Stimulated activated CD4-positive, alpha-beta T cell treated with anti-CD3 and anti-CD28 coated beads, Interleukin-15, amount 100 ng/mL, for 1 hour (primary cell): ENCODE measurements at places on chromosomes 4 and X.

DNA sequence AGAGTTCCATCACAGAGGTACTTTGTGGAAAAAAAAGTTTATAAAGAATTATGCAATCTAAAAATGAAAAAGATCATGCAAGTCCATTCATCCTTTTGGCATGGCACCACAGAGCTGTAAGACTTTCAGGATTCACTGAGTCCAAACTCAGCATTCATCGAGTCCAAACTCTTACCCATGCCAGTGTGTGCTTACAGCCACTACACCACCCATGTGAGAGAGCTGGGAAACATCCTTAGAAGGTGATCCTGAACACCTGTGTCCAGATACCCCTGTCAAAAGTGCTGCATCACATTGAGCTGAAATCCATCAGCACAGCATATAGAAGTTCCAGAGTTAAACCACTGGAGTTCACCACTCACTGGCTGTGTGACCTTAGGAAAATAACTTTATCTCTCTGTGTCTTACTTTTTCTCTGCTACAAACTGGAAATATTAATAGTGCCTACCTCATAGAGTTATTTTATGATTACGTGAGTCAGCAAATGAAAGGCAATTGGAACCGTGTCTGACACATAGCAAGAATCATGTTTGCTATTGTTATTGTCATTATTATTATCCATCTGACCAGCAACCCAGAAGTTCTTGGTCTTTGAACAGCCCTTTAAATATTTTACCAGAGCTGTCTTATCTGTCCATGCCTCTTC, 115.0 kb upstream of the FTHL17 start:
- no peak for DNase-seq

DNA sequence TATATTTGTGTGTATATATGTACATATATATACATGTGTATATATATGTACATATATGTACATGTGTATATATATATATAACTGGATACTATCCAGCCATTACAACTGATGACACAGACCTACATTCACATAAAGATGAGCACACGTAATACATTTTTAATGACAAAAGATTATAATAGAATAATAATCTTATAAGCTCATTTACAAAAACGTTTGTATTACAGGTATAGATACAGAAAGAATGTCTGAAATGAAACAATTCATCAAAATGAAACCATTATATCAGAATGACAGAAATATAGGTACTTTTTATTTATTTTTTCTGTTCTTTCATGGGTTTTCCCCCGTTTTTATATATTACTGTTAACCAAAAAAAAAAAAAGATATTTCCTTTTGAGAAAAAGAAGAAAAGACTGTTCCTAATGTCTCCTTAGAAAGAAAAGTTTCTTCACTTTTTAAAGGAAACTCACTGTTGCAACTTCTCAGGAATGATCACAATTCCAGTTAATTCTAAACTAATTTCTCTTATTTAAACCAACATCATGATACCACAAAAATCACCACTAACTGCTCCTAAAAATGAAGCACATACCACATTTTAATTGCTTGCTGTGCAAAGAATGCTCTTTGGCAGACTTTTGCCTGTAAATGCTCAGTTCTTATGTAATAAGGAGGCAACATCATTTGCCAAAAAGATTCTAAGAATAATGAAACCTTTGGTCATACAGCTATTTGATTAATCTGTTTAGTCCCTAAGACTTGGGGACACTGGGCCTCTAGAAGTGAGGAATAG, 18.9 kb downstream of the LEF1 start:
- DNase-seq: no peak

DNA sequence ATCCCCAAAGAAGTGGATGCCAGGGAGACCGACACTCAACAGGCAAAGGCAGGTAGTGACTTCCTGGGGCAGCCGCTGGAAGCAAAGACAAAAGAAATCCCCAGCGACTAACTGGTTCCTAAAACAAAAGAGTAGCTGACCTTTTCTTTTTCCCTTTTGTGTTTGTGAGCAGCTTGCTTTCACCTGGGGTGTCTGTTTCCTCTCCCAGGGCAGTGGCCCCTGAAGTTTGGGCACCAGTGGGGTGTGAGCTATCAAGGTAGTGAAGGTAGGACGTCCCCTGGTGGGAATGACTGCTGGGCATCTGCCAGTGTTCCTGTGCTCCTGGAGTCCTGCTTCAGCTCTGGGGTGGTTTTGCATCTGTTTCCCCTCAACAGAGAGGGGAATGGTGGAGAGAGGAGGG, 41.6 kb upstream of the STIM2 start:
- no peak for DNase-seq

GRCh38 chr4:73257234-73257633, 1.4 kb downstream of the ANKRD17 start:
- peak; percentile 27 for DNase-seq

DNA sequence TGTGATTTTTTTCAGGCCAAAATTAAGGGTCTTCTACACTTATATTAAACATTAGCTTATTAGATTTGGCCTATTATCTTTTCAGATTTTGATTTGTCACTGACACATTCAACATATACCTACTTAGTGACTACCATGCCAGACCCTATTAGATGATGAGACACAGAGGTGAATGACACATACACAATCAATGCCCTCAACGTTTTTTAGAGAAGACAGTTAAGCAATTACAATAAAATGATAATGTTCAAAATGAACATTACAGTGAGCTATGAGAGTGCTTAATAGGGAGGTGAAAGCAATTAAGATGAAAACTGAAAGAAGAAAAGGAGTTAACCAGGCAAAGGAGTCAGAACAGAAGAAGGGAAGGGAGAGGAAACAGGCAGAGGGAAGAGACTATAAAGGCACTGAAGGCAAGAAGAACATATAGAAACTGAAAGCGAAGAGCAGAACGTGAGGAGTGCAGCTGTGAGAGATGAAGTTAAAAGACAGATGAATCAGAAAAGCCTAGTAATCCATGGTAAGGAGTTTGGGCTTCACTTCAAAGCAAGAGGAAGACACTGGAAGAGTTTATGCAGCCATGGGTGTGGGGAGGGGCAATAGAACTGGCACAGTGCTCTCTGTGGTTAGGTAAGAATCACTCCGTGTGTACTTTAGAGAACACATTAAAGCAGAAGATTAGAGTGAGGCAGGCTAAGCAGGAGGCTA, 119.0 kb downstream of the REELD1 start:
- no peak for DNase-seq

DNA sequence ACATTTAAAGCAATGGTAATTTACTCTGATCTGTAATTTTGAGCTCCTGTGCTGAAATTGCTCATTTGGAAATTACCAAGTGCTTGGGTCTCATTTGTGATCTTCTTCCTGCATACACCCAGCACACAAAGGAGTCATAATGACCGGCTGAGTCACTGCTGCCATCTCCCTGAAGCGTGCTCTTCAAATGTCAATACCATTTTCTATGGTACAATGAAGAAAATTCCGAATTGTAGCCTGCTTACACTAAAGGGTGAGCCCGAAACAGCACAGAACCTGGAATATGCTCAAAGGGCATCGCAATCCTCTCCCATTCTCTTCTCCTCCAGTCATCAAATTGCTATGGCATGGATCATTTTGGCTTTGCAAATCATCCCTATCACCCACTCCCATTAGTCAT, 140.5 kb downstream of the GRIA3 start:
- DNase-seq: no peak

- DNase-seq: no peak
Observed at GRCh38 chrX:40285876-40286275, 188.1 kb upstream of the BCOR start.

DNA sequence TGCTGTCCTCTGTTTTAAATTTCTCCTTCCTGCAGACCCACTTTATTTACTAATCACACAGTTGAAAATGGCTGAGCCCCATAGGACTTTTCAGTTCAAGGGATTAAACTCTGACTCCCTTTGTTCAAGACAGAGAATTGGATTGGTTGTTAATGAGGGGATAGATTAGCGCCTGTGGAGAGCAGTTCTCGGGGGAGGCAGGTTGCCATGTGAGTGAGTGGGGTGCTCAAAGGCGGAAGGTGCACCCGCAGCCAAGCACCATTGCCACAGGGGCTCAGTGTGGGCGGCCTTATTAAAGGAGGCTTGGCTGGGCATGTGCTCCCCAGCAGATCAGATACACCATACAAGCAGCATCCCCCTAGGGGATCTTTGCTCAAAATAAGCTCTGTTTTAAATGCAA, 7.9 kb upstream of the CBR4 start:
- DNase-seq: no peak

DNA sequence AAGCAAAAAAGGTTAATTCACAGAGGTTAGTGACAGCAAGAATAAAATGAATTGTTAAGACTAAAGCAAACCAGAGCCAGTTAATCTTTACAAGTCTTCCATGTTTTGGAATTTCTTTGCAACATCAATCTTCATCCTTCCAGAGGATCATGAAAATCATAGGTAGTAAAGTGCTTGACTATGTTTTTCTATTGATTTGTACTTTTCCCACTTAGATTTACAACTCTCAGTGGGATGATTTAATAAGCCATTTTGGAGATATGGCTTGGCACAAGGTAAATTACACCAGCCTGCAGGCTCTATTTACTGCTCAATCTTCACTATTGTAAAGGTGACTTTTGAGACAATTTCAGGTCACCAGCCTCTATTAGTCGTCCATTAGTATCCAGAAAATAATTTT, 26.5 kb downstream of the MSL3 start:
- no peak for DNase-seq

DNA sequence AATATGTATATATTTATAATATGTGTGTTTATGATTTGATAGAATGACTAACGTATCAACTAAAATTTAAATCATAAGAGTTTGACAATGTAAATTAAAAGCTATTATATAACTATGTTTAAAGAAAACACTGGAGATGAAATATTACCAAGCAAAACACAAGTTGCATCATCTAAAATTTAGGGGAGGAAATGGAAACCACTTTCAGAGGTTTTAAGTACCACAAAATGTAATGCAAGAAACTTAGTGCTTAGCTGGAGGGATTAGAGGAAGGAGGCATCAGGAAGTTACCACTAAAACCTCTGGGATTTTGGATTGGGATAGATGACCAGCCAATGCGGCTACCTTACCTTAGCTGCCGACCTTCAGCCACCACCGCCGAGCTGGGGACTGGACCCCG, 1192.1 kb upstream of the PRKX start:
- DNase-seq: no peak

DNA sequence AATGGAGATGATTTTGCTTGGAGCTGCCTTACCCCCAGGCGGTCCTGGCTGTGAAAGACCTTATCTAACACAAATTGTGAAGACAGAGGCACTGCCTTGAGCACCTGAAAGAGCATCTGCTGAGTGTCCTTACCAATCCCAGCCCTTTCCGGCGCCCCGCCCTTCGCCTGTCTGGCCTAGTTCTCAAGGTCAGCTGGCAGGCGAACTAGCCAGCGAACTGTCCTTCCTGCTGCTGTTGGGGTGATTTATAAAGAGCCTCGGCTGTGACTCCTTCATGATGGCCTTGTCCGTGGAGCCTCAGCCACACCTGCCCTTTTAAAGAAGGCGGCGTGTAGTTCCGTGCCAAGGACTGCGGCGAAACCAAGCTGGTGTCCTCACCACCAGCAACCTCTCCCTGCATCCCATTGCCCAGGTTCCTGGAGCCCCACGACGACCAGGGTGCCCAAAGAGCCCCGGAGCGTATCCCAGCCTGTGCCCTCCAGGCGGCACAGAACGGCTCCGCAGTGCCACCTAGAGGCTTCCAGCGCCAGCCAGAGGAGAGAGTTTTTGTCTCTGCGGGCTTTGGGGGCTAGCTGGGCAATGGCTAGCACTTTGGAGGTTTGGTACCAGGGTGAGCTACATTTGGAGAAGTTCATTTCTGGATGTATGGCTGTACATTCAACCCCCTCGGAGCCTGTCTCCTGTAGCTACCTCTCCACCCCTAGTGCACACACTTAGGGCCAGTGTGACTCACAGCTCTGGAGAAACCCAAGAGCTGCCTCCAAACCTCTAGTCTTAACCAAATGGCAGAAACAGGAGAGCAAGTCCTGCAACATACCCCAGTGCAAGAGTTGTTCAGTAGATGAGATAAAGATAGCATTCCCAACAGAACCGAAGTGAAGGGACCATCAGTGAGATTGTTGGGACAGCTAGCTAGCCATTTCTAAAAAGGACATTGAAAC, 36.8 kb upstream of the VMA21 start:
- peak; percentile 18 for DNase-seq

DNA sequence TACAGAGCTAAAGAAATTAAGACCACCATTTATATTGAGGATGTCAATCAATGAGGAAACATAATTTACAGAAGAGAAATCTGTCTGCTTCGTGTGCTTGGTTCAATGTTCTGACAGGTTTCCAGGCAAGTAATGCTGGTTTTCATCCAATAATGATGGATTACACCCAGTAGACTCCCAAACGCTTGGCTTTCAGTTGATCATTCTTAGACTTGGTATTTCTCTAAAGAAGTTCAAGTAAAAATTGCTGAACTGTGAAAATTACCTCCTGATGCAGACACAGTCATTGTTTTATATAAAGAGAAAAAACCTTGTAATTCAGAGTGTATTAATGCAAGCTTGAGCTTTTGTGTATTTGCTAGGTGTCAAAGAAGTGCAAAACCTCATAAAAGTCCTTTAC, 85.0 kb downstream of the VCX3A start:
- DNase-seq: no peak

GRCh38 chrX:150703695-150703974, 10.4 kb downstream of the MTMR1 start:
- no peak for DNase-seq

DNA sequence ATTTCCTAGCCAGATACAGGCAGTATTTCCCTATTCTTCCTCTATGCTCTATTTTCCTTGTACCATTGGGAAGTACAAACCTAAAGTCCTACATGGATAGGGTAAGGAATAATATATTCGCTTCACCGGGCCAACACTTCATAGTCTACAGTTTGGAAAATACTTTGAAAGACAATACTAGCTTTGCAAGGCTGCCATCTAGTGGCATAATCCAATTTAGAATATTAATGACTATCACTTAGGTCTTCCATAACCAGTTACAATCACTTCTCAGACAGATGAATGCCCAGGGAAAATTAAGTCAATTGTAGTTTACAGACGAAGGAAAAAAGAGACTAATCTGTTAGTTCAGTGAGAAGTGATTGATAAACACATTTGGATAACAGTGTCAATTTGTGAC, 141.0 kb upstream of the FAM47C start:
- no peak for DNase-seq

- DNase-seq: no peak
Observed at GRCh38 chrX:72095370-72095769, 36.3 kb downstream of the RTL5 start.
